ENCODE measurements at places on chromosomes 1 and 21.
A peak's percentile ranks its signal among the peaks of the same experiment; 100 is the strongest.

GRCh38 chr1:201964261-201964660 is 9.0 kb downstream of the TIMM17A start:
- no peak for DNase-seq

DNA sequence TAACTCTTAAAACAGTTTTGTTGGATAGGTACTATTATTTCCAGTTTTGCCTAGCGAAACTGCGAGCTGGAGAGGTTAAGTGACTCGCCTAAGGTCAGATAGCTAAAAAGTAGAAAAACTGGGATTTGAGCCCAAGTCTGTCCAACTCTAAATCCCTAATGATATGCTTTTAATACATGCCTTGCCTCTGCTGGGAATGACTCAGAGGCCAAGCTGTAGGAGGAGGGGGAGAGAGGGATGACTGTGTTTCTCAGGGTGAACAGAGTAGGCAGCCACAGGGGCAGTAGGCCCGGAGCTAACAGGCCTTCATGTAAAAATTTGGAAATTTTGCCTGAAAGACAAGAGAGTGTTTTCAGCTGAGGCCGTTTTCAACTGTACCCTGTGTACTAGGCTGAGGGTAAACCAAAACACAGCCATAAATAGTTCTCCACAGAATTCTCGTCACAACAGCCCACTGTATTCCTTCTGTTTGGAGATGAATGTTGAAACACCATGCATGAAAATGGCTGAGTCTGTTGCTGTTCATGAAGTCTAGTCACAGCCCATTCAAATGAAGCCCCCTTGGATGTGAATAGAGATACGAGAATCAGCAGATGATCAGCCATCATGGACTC is 107.5 kb upstream of the HOOK1 start:
- no peak for DNase-seq

GRCh38 chr1:169120066-169120465 is 13.6 kb downstream of the ATP1B1 start:
- no peak for DNase-seq

GRCh38 chr1:230809256-230809990 is 58.9 kb downstream of the C1orf198 start:
- no peak for DNase-seq

GRCh38 chr1:186740324-186740723 is 60.1 kb upstream of the PTGS2 start:
- peak; percentile 17 for DNase-seq

Measured in GM20000 (cell line).